ENCODE measurements at places on chromosomes 11 and 22. TPM values are rescaled to one million over a fixed set of nuclear protein-coding genes. Genes with fewer than 3 reads are reported as not detected.

ARRB1 gene
- polyA plus RNA-seq: 3.0 TPM

NPAS4 gene
- not detected for polyA plus RNA-seq

USP47 gene
- 34.5 TPM for polyA plus RNA-seq

DSCAML1 gene
- not detected for polyA plus RNA-seq

TEX54 gene
- polyA plus RNA-seq: not detected

Data from IgD-negative memory B cell (primary cell).